ENCODE measurements at places on chromosomes 2 and 18.

GRCh38 chr2:60356346-60356745, 197.1 kb downstream of the BCL11A start:
- peak; percentile 13 for DNase-seq

GRCh38 chr2:192419786-192420185, 225.1 kb upstream of the TMEFF2 start:
- no peak for DNase-seq

DNA sequence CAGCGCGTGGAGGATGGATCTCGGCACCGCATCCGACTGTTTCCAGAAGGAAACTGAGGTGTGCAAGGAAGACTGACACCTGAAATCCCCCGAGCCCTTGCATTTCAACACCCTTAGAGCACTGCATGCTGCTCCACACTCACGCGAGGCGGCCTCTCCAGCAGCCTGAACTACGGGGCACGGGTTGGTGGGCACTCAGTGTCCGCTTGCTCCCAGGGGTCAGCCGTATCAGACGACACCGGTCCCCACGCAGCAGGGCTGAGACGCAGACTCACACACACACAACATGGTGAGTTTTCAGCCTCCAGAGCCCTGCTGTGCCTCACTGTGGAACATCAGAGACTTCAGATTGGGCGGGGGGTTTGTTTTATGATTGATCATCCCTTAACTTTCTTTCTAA, 269.9 kb downstream of the TWIST2 start:
- DNase-seq = no peak

- no peak for DNase-seq
These were observed 505.8 kb upstream of the NRP2 start for GRCh38 chr2:205176546-205176945.

DNA sequence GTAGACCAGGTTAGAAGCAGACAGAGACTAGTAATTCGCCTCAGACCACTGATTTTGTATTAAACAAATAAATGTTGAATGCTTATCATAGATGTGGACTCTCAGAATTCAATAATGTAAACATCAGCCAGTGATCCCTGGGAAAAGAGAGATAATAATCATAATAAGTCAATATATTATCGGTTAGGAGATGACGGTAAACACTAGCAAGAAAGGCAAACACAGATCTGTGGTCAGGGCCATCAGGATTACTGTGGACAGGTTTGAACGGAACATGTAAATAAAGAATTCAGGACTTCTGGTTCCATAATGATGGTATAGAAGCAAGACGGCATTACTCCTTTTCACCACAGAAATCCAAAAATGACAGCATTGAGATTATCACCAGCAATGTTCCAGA, 861.6 kb downstream of the CBLN2 start:
- no peak for DNase-seq

DNA sequence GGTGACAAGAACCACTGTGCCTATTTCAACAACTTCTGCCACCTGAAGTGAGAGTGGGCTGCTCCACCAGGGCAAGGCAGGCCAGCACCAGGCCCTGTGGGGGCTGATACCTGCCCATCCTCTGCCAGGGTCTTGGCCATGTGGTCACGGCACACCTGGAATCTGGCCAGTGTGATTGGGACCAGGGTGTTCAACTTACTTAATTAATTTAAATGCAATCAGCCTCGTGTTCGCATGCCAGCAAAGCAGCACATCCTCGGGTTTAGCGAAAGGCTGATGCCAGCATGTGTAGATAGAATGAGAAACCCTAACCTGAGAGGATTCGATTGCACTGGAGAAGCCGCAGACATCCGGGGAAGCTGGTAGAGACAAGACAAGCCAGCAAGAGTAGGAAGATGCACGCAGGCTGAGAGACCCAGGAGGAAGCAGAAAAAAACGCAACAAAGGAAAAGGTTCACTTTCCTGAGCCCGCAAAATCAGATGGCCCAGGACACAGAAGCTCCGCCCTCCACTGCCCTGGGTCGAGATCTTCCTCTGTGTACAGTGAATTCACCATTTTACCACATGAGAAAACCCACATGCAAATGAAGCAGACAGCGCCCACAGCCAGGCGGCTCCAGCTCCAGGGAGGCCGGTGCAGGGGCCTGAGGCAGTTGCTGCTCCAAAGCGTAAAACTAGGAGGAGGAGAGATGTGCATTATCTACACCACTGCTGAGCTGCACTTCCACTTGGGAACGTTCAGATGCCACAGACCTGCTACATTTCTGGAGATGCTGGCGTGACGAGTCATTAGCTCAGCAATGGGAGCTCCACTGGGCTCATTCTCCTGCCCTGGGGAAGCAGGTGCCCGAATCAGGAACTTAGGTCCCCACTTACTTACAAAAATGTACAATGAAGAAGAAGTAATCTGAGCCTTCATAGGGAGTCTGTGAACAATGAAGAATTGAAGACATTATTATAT, 92.1 kb downstream of the TMEM18 start:
- DNase-seq = no peak

DNA sequence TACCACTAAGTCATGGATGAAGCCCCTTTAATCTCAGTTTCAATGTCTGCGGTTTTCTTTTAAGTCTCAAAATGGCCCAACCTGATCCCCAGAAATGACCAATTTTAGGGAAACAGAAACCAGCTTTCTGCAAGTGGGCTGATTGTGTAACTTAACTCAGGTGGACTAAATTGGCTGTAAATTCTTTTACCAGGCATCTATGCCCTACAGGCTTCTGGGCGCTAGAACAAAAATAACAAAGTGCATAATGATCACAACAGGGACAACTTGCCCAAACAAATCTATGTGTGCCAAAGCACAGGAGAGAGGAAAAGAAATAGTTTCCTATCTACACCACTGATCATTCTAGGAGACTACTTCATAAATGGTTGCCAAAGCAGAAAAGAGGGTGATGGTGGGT, 112.3 kb upstream of the SETBP1 start:
- no peak for DNase-seq

DNA sequence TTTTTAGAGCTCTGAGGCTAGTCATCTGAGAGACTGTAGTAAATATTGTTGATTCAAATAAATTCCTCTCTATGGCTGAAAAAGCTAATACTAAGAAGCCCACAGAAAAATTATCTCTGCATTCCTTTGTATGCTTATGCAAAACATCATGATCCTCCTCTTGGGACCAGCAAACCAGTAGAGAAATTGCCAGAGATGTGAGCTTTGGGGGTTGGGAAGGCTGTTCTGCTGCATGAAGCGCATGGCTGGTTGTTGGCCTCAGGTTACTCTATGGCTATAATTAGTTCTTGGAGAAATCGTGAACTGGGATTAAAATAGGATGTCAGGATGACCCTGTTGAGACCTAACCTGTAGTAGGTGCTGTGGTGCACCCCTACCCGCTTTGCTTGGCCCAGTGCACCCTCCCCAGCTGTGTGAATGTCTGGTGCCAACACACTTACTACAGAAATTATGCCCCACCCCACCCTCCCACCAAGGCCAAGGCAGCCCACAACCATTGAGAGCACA, 35.5 kb upstream of the C1D start:
- no peak for DNase-seq

DNA sequence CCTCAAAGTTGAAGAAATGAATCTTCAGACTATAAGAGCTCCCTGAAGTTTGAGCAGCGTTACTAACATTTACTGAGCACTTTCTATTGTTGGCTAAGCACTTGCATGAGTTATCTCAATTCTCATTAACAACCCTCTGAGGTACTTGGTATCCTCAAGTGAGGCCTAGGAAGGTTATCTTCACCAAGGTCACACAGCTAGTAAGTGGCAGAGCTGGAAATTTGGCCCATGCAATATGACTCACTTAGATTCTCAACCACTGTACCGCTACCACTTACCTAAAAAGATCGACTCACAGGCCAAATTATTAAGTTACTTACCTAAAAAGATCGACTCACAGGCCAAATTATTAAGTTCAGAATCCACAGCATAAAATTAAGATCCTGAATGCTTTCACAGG, 8.7 kb upstream of the METAP1D start:
- DNase-seq = no peak

- no peak for DNase-seq
These were observed 48.9 kb downstream of the POLR1A start for GRCh38 chr2:86056590-86057331.

Data from liver (tissue), 10 donors.